ENCODE measurements at places on chromosomes 13 and 19.

GRCh38 chr19:7734220-7735203 lies 2.6 kb upstream of the CLEC4G start:
- DNase-seq: no peak

DNA sequence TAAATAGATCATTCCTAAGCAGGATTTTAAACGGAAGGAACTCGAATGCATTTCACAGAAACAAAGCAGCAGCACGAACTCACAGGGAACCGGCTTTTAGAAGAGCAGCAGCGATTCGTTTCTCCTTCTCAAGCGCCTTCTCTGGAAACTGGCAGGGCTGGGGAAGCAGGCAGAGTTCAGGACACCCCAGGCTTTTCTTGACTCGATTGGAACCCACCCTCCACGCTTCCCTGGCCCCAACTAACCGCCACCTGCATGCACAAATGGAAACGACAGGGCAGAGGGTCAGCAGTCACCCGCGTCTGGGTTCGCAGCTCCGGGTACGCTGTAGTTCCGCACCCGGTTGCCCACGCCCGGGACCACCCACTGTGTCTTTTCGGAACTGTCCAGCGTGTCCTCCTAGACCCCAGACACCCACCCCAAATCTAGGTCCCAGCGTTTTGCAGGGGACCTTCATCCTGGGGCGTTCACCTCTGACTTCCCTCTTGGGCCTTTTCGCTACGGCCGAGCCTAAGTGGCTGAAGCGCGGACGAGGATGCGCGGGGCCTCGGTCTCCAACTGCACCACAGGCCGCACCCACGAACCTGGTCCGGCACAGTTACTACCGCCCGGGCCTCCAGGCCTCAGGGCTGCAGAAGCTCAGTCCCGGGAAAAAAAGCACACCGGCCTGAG lies 500 bp downstream of the ZFP30 start:
- DNase-seq: no peak

GRCh38 chr13:76129305-76130000 lies 493.3 kb downstream of the LMO7 start:
- DNase-seq: no peak

- DNase-seq: no peak
Observed at GRCh38 chr13:46071590-46072249, 19.2 kb upstream of the ZC3H13 start.

- no peak for DNase-seq
Observed at GRCh38 chr13:20431080-20431479, 94.6 kb downstream of the CRYL1 start.

- no peak for DNase-seq
Observed at GRCh38 chr13:106491928-106492587, 43.4 kb downstream of the EFNB2 start.

GRCh38 chr13:45179428-45179827 lies 21.4 kb downstream of the KCTD4 start:
- DNase-seq: no peak

Measured in stimulated activated CD4-positive, alpha-beta T cell treated with anti-CD3 and anti-CD28 coated beads, Interleukin-1b, Interleukin-23, amount 100 ng/mL, for 1 hour (primary cell).